MCF 10A (cell line): ENCODE measurements at places on chromosomes 1 and 21.

- no peak for DNase-seq
Measured at GRCh38 chr1:197928849-197929336, 11.7 kb downstream of the LHX9 start.

DNA sequence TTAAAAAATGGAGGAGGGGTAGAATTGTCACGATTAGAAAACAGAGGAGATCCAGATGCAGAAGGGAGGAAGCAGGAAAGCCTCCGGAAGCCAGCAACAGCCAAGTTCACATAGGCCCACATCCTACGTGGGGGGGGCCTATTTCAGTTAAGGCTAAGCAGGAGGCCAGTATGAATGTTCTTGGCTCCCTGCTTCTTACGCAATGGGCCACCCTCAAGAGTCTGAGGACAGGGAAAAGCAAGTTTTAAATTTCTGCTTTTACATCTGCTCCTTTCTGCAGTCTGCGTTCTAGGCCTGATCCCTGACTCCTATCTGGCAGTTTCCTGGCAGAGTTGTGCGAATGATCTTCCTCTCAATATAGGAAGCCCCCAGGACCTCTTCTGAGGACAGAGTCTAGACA, 30.6 kb downstream of the RABIF start:
- DNase-seq: no peak

DNA sequence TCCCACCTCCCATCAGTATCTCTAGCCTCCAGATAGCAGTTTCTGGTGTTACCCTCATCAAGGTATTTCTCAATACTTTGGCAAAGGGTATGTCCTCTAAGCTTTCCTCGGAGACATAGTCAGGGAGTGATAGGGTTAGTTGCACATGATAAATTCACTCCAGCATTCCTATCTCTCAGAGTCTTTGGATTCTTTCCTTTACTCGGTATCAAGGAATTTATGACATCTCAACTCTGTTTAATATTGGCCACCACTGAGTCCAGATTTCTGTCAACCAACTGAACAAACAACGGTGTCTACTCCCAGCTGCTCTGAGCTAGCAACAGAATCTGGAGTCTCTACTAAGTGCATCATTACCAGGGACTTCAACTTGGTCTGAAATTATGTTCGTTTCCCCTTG, 233.4 kb downstream of the TM2D1 start:
- DNase-seq: no peak

- DNase-seq: peak; percentile 48
Measured at GRCh38 chr1:207941665-207942064, 30.7 kb upstream of the CD34 start.

- DNase-seq: no peak
Measured at GRCh38 chr1:62951428-62951827, 167.5 kb downstream of the ATG4C start.

GRCh38 chr1:197182716-197183115, 36.2 kb upstream of the ASPM start:
- DNase-seq: no peak

DNA sequence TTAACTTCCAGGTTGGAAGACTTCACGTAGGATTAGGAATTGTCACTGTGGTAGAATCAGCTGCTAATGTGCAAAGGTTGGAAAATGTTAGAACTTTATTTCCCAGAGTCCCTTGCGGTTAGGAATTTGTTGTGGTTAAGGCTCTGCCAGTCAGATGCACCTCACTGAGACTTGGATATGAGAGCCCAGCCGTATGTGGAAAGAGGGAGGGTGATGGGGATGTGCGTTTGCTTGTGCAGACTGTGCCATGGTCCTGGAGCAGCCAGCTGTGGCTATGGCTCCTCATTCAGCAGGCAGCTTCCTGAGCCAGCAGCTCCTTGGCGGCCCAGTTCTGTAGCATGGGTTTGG, 12.5 kb downstream of the S100A10 start:
- peak; percentile 64 for DNase-seq
